ENCODE measurements at places on chromosomes 12 and 14.

- peak; percentile 29 for DNase-seq
Observed at GRCh38 chr12:121009741-121010140, 6.5 kb downstream of the C12orf43 start.

GRCh38 chr12:77548797-77549196 is 281.9 kb upstream of the NAV3 start:
- DNase-seq: no peak

- peak; percentile 85 for DNase-seq
Observed at GRCh38 chr12:113889076-113889475, 77.0 kb downstream of the RBM19 start.

DNA sequence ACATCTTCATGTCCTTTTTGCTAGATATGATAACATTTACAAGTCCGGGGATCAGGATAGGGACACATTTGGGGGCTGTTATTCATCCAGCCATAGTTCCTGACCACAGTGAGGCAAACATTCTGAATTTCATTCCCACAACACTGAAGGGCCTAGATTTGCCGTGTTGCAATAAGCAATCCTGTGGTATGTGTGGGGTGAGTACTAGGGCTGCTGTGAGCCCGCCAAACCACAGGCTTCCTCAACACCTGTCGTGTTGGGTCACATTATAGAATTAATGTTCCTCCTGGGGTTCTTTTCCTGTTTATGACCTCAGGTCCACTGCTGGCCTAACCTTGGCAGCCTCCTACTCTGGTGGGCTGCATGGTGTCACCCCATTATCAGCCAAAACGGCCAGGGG is 119.2 kb downstream of the TBC1D30 start:
- DNase-seq: peak; percentile 49

DNA sequence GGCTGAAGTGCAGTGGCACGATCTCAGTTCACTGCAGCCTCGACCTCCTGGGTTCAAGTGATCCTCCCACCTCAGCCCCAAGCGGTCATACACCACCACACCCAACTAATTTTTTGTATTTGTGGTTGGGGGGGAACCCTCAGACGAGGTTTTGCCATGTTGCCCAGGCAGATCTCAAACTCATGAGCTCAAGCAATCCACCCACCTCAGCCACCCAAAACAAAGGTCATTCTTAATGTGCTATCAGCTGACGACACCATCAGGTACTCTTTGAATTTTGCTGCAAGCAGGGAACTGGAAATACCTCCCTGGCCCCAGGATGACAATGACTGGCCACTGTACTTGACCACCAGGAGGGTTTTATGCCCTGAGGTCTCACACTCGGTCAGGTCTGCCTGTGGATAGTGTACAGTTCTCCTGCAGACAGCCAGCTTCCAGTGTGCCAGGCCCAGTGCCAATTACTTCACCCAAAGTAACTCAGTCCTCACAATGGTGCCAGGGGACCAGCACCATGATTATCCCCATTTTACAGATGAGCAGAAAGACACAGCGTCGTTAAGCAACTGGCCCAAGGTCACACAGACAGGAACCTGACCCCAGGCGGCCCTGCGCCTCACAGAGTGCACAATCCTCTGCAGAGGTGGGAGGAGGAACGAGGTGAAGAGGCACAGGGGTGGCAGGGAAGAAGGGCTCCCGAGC is 42.9 kb downstream of the ITPK1 start:
- DNase-seq: no peak

All from AG20443 (cell line).